ENCODE measurements at places on chromosomes 5 and 9. TPM values are rescaled to one million over a fixed set of nuclear protein-coding genes. Genes with fewer than 3 reads are reported as not detected.

TAF11L10 gene
- total RNA-seq = not detected

EPB41L4A gene
- 13.0 TPM for total RNA-seq

OBP2B gene
- not detected for total RNA-seq

RLN1 gene
- not detected for total RNA-seq

PRDM9 gene
- total RNA-seq = not detected

PCA3 gene
- total RNA-seq = 0.24 TPM

ANGPTL2 gene
- 55.9 TPM for total RNA-seq

GZMA gene
- 1.6 TPM for total RNA-seq

F2RL1 gene
- total RNA-seq = 1.1 TPM

PAPPA gene
- 9.9 TPM for total RNA-seq

LIX1 gene
- not detected for total RNA-seq

AGTPBP1 gene
- total RNA-seq = 29.8 TPM

SLC45A2 gene
- total RNA-seq = not detected

KIF4B gene
- total RNA-seq = not detected

TRIO gene
- total RNA-seq = 181 TPM

PCDHGA1 gene
- total RNA-seq = 0.93 TPM

POU5F2 gene
- 2.0 TPM for total RNA-seq

CCL21 gene
- total RNA-seq = 143 TPM

PCDHGB6 gene
- 6.7 TPM for total RNA-seq

RNF183 gene
- not detected for total RNA-seq

PALM2AKAP2 gene
- total RNA-seq = 65.6 TPM

GCNT4 gene
- 5.5 TPM for total RNA-seq

LRRC70 gene
- 5.4 TPM for total RNA-seq

PCDHGA9 gene
- total RNA-seq = 7.2 TPM

NR4A3 gene
- total RNA-seq = 37.4 TPM

ATG10 gene
- 9.8 TPM for total RNA-seq

ALDOB gene
- not detected for total RNA-seq

SUSD3 gene
- 1.4 TPM for total RNA-seq

GARIN3 gene
- not detected for total RNA-seq

PAEP gene
- not detected for total RNA-seq

PLCXD3 gene
- total RNA-seq = 24.4 TPM

FOXD4 gene
- total RNA-seq = 0.32 TPM

S1PR3 gene
- total RNA-seq = 90.5 TPM

C5orf46 gene
- 1.9 TPM for total RNA-seq

FYB1 gene
- total RNA-seq = 26.0 TPM

SHISAL2B gene
- not detected for total RNA-seq

RAPGEF1 gene
- total RNA-seq = 90.8 TPM

NSMF gene
- 47.6 TPM for total RNA-seq

NSG2 gene
- total RNA-seq = 0.29 TPM

THBS4 gene
- 58.2 TPM for total RNA-seq

SREK1 gene
- total RNA-seq = 56.1 TPM

LVRN gene
- total RNA-seq = 3.7 TPM

BTNL8 gene
- total RNA-seq = not detected

ADAMTSL2 gene
- total RNA-seq = 5.5 TPM

PTPRD gene
- total RNA-seq = 21.4 TPM

CCNI2 gene
- total RNA-seq = not detected

PTGES gene
- total RNA-seq = 7.9 TPM

GPRIN1 gene
- total RNA-seq = 1.1 TPM

QRFP gene
- total RNA-seq = not detected

SLIT3 gene
- 67.1 TPM for total RNA-seq

NUTM2F gene
- total RNA-seq = not detected

IQGAP2 gene
- total RNA-seq = 15.0 TPM

MARCOL gene
- not detected for total RNA-seq

SPINK7 gene
- not detected for total RNA-seq

AQP3 gene
- 8.4 TPM for total RNA-seq

BASP1 gene
- 31.4 TPM for total RNA-seq

OR1Q1 gene
- total RNA-seq = not detected

CSF1R gene
- total RNA-seq = 30.8 TPM
